ENCODE measurements at places on chromosomes 1 and 21. TPM values are rescaled to one million over a fixed set of nuclear protein-coding genes. Genes with fewer than 3 reads are reported as not detected.

- no peak overlapping the region for H3K4me3 ChIP-seq
- DNase-seq = no peak
- no peaks in the 10 kb centered on the region for H3K36me3 ChIP-seq
- H3K4me1 ChIP-seq = no peaks in the 10 kb centered on the region
- H3K27ac ChIP-seq = no peak overlapping the region
- H3K27me3 ChIP-seq = no peaks in the 10 kb centered on the region
Observed at GRCh38 chr1:222275001-222275728, 272.7 kb downstream of the HHIPL2 start.

DNA sequence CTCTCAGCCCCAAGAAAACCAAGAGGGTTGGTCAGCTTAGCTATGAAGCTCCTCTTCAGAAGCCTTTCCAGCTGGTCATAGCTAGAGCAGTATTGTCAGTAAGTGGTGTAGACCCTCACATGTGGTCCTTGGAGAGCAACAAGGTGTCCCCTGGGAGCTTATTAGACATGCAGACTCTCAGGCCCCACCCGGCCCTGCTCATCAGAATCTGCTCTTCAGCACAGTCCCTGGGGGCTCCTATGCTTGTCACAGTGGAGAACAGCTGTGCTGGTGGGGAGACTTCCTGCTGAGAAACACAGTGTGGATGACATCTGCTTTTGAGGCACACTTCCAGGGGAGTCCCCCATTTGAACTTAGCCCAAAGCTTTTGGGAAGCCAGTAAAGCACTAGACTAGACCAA lies 21.9 kb upstream of the NEK2 start:
- H3K27me3 ChIP-seq = peaks cover 9% of the 10 kb centered on the region
- H3K27ac ChIP-seq = no peak overlapping the region
- H3K36me3 ChIP-seq = no peaks in the 10 kb centered on the region
- DNase-seq = no peak
- H3K4me1 ChIP-seq = no peaks in the 10 kb centered on the region
- no peak overlapping the region for H3K4me3 ChIP-seq

DNA sequence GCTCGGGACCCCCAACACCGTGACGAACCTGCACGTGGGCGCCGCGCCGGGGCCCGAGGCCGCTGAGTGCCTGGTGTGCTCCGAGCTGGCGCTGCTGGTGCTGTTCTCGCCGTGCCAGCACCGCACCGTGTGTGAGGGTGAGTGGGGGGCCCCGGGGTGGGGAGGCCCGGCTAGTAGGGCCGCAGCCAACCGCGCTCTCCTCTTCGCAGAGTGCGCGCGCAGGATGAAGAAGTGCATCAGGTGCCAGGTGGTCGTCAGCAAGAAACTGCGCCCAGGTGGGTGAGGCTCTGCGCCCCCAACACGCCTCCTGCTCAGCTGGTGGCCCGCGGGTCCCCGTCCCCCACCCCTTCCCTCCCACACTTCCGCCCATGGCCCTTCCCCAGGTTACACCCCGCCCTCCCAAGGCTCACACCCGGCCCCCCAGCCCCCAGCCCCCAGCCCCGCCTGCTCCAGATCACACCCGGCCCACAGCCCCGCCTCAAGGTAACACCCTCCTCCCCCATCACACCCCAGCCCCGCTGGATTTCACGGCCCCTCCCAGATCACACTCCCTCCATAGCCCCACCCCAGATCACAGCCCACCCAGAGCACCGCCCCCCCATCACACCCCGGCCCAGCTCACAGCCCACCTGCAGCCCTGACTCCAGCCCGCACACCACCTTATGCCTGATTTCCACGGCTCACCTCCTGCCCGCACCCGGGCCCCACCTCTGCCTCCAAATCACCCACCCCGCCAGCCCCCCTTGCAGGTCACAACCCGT lies 2.4 kb upstream of the MMP23B start:
- H3K4me3 ChIP-seq = no peak overlapping the region
- H3K27ac ChIP-seq = no peak overlapping the region
- peak; percentile 88 for DNase-seq
- H3K36me3 ChIP-seq = no peaks in the 10 kb centered on the region
- H3K4me1 ChIP-seq = no peaks in the 10 kb centered on the region

- H3K4me1 ChIP-seq = no peaks in the 10 kb centered on the region
- H3K27me3 ChIP-seq = no peaks in the 10 kb centered on the region
- H3K4me3 ChIP-seq = no peak overlapping the region
- H3K27ac ChIP-seq = no peak overlapping the region
- no peaks in the 10 kb centered on the region for H3K36me3 ChIP-seq
- DNase-seq = no peak
Observed at GRCh38 chr1:186605762-186606350, 74.4 kb downstream of the PTGS2 start.

The PTGFRN gene
- total RNA-seq = 52.7 TPM

DNA sequence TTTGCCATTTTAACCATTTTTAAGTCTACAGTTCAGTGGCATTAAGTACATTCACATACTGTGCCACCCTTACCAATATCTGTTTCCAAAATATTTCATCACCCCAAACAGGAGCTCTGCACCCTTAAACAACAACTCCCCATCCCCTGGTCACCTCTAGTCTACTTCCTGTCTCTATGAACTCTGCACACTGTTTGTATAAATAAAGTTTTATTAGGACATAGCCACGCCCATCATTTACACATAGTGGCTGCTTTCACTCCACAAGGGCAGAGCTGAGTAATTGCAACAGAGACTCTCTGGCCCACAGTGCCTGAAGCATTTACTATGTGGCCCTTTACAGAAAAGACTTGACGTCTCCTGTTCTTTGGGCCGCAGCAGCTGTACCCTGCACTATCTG lies 30.1 kb downstream of the KCNAB2 start:
- H3K4me3 ChIP-seq = no peak overlapping the region
- no peaks in the 10 kb centered on the region for H3K36me3 ChIP-seq
- H3K27ac ChIP-seq = no peak overlapping the region
- no peaks in the 10 kb centered on the region for H3K27me3 ChIP-seq
- DNase-seq = no peak

- H3K36me3 ChIP-seq = no peaks in the 10 kb centered on the region
- H3K4me1 ChIP-seq = no peaks in the 10 kb centered on the region
- no peak overlapping the region for H3K4me3 ChIP-seq
- no peak for DNase-seq
Observed at GRCh38 chr1:208748387-208749165, 504.4 kb upstream of the PLXNA2 start.

The AMY1B gene
- not detected for total RNA-seq

The SH2D1B gene
- total RNA-seq = not detected

DNA sequence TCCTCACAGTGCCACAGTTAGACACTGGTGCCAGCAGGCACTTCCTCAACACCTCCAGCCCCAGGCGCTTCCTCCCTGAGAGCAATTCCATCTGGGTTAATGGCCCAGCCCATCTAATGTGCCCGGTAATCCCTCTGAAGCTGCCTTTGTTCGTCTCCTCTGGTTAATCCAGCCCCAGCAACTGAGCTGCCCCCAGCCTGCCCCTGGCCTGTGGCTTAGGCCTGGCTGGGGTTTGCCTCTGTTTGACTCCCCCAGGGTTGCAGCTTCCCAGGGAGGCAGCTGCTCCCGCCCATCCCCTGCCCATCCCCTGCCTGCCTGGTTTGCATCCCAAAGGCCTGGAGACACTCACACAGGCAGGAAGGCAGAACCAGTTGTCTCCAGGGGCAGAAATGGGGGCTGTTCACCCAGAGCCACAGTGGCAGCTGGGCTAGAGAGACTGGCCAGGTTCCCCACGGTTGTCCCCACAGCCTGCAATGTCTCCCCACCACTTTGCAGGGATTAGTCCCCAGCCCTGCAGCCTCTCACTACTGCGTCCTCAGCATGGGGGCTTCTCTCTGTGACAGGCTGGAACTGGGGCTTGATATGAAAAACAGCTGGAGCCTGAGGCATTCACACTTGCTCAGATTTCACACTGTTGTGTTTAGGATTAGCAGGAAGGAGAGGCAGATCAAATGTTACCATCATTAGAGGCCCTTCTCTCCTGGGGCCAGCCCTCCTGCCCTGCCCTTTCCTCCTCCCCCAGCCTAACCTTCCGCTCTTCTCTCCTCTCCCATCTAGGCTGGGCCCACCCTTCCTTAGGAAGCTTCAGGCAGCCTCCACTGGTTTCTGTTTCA lies 120.2 kb downstream of the TLR5 start:
- no peaks in the 10 kb centered on the region for H3K36me3 ChIP-seq
- H3K4me1 ChIP-seq = no peaks in the 10 kb centered on the region
- no peak overlapping the region for H3K27ac ChIP-seq
- peaks cover 3% of the 10 kb centered on the region for H3K27me3 ChIP-seq
- DNase-seq = peak; percentile 23

- peaks cover 10% of the 10 kb centered on the region for H3K4me1 ChIP-seq
- H3K27ac ChIP-seq = no peak overlapping the region
- H3K4me3 ChIP-seq = no peak overlapping the region
Observed at GRCh38 chr1:115829947-115830346, 11.0 kb downstream of the NHLH2 start.

DNA sequence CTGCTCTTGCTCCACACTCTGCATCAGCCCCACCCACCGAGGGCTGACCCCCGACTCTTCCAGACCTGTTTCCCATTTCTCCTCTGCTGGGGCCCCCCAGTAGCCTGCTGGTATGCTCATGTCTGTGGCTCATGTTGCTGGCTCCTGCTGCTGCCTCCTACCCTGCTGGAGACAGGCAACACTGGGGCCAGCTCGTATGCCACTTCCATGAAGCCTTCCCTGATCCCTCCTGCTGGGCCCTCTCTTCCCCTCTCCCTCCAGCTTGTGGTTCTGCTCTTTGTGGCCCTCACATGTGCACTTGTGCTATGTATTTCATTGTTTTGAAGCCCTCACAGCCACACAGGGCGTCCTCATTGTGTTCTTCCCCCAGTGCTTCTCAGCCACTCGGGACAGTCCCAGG lies 40.5 kb downstream of the CNN3 start:
- H3K27ac ChIP-seq = no peak overlapping the region
- H3K27me3 ChIP-seq = no peaks in the 10 kb centered on the region
- H3K4me3 ChIP-seq = no peak overlapping the region
- H3K36me3 ChIP-seq = peaks cover 2% of the 10 kb centered on the region
- H3K4me1 ChIP-seq = peaks cover 16% of the 10 kb centered on the region

- H3K4me3 ChIP-seq = no peak overlapping the region
- DNase-seq = no peak
- peaks cover 48% of the 10 kb centered on the region for H3K36me3 ChIP-seq
- H3K27ac ChIP-seq = no peak overlapping the region
- H3K4me1 ChIP-seq = no peaks in the 10 kb centered on the region
Observed at GRCh38 chr1:27804791-27805190, 25.8 kb upstream of the PPP1R8 start.

The KCNA2 gene
- not detected for total RNA-seq

The PDC gene
- total RNA-seq = not detected

The HEYL gene
- total RNA-seq = under 0.01 TPM

- no peak for DNase-seq
- no peaks in the 10 kb centered on the region for H3K27me3 ChIP-seq
- peak overlapping the region; percentile 86 for H3K4me3 ChIP-seq
Observed at GRCh38 chr1:1309251-1310108, 1.1 kb downstream of the PUSL1 start.

DNA sequence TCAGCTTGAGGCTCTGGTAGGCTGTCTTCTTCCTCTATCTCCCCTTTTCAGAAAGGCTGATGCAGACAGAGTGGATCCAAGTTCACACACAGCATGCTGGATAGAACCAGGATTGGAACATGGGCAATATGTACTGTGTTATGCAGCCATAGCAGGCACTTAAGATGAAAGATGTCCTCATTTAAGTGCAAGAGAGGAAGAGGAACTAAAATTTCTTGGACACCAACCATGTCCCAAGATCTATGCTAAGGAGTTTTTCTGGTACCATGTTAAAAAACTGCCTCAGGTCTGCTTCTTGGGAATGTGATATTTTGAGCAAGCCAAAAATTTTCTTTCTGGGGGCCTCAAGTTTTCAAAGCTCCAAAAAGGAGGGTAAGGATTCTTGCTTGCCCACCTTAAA lies 1.2 kb downstream of the SDHB start:
- peaks cover 20% of the 10 kb centered on the region for H3K36me3 ChIP-seq
- DNase-seq = no peak
- peaks cover 2% of the 10 kb centered on the region for H3K27me3 ChIP-seq

GRCh38 chr1:40267767-40268187 lies 9.7 kb downstream of the ZMPSTE24 start:
- peak; percentile 89 for DNase-seq
- H3K27ac ChIP-seq = peak overlapping the region; percentile 98
- no peaks in the 10 kb centered on the region for H3K27me3 ChIP-seq

DNA sequence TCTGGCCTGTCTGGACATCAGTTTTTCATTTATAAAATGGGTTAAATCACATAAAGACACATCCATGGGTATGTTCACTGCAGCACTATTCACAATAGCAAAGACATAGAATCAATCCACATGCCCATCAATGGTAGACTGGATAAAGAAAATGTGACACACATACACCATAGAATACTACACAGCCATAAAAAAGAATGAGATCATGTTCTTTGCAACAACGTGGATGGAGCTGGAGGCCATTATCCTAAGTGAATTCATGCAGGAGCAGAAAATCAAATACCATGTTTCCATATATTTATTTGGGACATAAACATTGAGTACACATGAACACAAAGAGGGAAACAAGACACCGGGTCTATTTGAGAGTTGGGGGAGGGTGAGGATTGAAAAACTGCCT lies 28.1 kb downstream of the ZBTB8OS start:
- H3K36me3 ChIP-seq = peaks cover 11% of the 10 kb centered on the region
- H3K27me3 ChIP-seq = no peaks in the 10 kb centered on the region
- H3K4me1 ChIP-seq = no peaks in the 10 kb centered on the region

- DNase-seq = no peak
- H3K4me1 ChIP-seq = peaks cover 10% of the 10 kb centered on the region
- no peaks in the 10 kb centered on the region for H3K36me3 ChIP-seq
- H3K27me3 ChIP-seq = no peaks in the 10 kb centered on the region
Observed at GRCh38 chr1:56584910-56585528, 5.7 kb upstream of the PLPP3 start.

- no peak overlapping the region for H3K27ac ChIP-seq
- no peaks in the 10 kb centered on the region for H3K4me1 ChIP-seq
- H3K4me3 ChIP-seq = no peak overlapping the region
- peaks cover 5% of the 10 kb centered on the region for H3K27me3 ChIP-seq
- no peaks in the 10 kb centered on the region for H3K36me3 ChIP-seq
- DNase-seq = no peak
Observed at GRCh38 chr1:223547316-223548114, 118.0 kb downstream of the CAPN8 start.

DNA sequence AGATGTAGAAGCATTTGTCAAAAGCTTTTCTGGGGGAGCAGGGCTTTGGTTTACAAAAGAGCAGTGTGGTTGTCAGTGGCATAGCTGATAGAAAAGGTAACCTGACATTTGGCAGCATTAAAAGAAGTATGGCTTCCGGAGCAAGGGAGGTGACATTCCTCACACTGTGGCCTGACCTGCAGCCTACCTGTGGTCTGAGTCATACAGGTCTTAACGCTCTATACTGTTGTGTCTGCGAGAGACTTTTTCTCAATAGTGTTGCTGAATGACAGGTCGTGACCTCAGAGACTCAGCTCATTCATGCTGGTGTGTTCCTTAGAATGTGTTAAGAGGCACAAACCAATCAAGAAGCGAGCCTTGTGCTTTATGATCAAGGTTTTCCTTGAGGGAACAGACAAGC lies 19.3 kb downstream of the PHGDH start:
- peaks cover 27% of the 10 kb centered on the region for H3K36me3 ChIP-seq
- no peaks in the 10 kb centered on the region for H3K27me3 ChIP-seq
- DNase-seq = no peak
- no peak overlapping the region for H3K27ac ChIP-seq
- H3K4me3 ChIP-seq = no peak overlapping the region
- H3K4me1 ChIP-seq = no peaks in the 10 kb centered on the region

- H3K27me3 ChIP-seq = peaks cover 20% of the 10 kb centered on the region
- no peaks in the 10 kb centered on the region for H3K4me1 ChIP-seq
- H3K27ac ChIP-seq = no peak overlapping the region
- H3K4me3 ChIP-seq = no peak overlapping the region
- DNase-seq = no peak
- no peaks in the 10 kb centered on the region for H3K36me3 ChIP-seq
Observed at GRCh38 chr21:32868631-32869454, 97.3 kb upstream of the PAXBP1 start.

Measured in osteoblast (primary cell).